Natural killer cell (primary cell): ENCODE measurements at places on chromosomes 4 and X.

DNA sequence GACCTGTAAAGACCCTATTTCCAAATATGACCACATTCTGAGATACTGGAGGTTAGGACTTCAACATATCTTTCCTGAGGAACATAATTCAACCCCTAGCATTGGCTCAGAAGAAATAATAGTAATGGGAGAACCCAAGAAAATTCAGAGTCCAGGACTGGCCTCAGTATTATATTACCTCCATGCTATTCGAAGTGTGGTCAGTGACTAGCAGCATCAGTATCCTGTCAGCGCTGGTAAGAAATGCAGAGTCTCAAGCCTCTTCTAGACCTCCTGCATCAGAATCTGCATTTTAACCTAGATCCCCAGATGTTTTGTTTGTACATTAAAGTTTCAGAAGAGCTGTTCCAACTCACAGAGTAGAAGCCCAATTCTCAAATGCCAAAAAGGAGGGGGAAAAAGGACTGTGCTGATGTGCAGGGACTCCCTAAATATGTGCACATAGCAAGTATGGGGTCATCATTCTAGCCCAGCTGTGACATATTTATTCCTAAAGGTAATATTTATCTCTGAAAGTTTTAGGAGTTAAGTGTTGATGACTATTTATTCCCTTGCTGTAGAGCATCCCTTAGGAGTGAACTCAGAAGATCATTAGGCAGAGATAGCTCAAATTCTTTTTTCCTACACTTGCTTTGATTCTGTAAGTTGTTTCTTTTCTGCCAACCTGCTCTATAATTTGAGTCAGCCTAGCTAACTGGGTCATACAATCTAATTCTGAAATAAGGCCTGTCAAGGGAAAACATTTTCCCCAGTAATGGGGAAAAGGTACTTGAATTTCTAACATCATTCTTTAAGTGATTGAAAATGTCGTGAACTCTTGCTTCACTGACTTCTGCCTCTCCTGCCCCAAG lies 361.9 kb downstream of the ARHGAP24 start:
- DNase-seq: no peak

DNA sequence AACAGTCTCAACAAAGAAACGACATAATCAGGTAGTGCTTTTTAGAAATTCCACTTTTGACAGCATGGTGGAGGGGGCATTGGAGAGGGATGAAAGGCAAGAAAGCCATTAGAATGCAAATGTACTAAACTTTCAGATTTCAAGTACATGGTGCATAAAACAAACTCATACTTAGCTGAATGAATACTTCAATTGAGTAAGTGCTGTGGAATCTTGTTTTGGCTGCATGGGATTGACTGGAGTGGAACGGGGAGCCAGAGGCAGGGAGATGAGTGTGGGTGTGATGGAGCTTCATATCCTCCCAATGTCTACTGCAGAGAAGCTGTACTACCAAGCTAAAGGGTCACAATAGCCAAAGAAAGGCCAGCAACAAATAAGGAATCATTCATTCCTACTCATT lies 52.4 kb downstream of the USP46 start:
- no peak for DNase-seq

DNA sequence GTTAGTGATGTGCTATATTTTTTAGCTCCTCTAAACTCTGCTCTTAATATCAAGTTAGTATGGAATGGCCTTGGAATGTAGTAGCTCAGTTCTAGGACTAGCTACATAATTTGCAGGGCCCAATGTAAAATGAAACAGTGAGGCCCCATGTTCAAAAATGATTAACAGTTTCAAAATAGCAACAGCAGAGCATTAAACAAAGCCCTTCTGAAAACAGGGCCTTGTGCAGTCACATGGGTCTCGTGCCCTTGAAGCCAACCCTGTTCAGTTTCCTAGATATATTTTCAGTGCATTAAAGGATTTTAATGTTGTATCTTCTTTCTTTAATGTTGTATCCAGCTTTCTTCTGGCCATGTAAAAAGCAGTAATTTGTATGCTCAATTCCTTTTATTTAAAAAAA lies 82.1 kb downstream of the TASL start:
- DNase-seq: no peak

GRCh38 chrX:18031726-18032375 lies 170.8 kb upstream of the RAI2 start:
- DNase-seq: no peak

GRCh38 chr4:76964769-76965168 lies 15.2 kb downstream of the SEPTIN11 start:
- no peak for DNase-seq

DNA sequence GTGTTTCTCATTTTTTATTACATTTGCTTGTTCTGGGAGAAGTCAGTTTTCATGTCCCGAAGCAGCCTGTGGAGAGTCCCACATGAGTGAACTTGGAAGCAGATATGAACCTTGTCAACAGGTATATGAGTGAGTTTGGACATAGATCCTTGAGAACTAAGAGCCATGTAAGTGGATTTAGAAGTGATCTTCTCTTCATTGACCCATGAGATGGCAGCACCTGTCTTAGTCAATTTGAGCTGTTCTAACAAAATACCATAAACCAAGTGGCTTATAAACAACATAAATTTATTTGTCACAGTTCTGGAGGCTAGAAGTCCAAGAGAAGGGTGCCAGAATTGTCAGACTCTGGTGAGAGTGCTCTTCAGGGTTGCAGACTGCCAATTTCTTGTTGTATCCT lies 1043.8 kb downstream of the ADGRL3 start:
- no peak for DNase-seq

DNA sequence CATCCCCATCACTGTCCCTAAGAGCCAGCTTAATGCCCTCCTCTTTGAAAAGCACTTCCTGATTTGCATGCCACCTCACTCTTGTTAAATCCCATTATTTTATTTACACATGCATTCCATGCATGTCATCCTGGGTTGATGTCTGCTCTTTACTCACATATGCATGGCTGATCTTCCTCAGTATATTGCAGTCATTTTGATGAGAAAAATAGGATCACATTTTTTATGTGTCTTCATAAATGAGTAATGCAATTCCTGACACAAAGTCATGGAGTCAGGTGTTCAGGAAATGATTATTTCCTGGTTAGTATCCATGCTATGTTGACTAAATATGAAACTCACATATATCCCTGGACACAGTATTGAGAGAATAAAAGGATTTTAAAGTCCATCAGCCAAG lies 204.7 kb downstream of the SLIT2 start:
- DNase-seq: no peak

DNA sequence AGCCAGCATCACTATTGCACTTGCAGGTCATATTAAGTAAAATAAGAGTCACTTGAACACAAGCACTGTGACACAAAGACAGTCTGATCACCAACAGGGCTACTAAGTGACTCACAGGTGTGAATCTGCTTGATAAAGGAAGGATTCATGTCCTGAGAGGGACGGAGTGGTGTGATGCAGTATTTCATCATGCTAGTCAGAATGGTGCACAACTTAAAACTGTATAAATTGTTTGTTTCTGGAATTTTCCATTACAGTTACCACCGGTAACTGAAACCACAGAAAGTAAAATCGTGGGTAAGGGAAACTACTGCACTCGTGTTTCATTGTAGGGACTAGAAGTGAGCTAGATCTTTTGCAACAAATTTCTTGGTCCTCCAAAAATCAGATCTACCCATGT lies 109.7 kb downstream of the ELOVL6 start:
- no peak for DNase-seq

DNA sequence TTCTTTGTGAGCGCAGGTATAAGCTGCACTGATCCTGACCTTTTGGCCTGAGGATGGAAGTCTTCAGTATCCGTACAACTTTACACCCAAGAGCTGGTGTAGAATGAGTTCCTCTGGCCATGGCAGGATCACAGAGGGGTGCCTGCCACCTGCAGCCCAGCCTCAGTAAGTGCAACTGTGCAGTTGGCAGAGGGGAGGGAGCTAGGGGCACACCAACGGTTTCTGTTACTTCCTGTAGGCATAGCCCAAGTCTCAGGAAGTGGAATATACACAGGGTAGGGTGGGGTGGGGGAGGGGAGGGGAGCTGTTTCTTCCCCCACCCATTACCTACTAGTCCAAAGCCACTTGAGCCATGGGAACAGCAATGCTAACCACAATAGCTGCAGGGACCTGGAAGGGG lies 85.4 kb upstream of the GBA3 start:
- DNase-seq: peak; percentile 26

DNA sequence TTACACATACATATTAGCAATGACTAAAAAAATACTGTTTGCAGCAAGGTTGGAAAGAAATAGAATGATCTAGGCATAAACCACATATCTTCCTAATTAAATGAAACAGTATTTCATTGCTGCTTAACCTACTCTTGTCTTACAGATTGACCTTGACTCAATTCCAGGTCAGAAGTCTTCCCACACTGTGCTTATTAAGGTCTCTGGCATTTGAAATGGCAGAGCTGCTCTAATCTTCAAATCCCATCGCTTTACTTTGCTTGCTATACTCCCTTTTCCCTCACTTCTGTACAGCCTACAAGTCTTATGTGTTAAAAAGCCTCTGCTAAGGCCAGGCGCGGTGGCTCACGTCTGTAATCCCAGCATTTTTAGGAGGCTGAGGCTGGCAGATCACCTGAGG lies 424.5 kb downstream of the RPA4 start:
- DNase-seq: no peak

DNA sequence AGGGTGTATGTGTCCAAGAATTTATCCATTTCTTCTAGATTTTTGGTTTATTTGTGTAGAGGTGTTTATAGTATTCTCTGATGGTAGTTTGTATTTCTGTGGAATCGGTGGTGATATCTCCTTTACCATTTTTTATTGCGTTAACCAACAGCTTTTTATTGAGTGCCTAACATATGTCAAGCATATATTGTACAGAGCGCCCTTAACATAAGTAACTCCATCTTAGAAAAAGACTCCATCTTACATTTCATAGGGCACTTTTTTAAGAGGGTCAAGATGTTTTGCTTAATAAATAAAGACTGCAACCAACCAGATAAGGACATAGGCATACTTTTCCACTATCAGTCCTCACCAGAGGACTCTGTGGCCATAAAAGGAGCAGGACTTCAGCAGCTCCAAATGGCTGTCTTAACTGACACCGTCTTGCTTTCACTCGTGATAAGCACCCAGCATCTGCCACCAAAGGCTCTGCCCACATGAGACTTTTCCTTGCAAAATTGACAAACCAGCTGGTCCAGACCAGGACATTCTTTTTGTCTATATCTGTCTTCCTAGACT lies 75.0 kb downstream of the HS6ST2 start:
- DNase-seq: no peak

DNA sequence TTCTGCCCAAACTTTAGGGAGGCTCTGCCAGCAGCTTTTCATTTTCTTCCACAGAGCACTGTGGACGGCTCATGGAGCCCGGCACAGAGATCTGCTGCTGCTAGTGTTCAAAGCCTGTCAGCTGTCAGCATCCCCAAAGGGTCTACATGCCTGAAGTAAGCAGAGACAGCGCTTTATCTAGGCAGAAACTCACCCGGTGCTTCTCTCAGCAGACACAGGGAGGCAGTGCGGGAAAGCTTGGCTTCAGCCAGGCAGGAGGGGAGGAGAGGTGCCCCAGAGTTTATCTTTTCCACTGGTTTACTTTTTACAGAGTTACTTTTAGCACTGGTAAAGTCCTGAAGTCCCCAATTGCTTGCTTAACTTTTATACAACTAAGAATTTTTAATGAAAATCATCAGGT lies 339.3 kb downstream of the NKX6-1 start:
- DNase-seq: no peak

DNA sequence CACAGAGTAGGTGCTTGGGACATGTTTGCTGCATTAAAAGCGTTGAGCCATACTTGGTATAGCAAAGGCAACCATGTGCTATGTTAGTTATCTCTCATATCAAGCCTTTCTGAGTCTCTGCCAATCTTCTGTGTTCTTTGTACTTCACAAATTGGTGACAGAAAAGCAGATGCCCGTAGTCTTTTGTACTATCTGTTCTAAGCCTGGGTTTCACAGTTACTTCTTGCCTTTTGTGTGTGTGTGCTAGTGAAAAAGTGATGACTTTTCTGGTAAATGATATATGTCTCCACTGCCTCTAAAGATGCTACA lies 16.1 kb upstream of the KLHL2 start:
- DNase-seq: no peak

DNA sequence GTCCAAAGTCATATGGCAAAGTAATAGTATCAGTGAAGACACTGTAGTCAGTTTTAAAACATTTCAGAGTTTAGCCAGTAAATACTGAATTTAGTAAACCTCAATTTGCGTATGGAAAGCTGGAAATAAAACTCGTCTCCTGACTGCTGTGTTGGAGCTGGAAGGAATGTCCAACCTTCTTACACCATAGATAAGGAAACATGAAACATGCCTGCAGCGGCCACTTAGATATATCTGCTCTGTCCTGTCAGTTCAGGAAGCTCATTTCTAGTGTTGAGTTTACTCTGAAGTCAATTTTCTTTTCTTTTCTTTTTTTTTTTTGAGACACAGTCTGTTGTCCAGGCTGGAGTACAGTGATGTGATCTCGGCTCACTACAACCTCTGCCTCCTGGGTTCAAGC lies 21.2 kb downstream of the ARHGAP10 start:
- DNase-seq: no peak

DNA sequence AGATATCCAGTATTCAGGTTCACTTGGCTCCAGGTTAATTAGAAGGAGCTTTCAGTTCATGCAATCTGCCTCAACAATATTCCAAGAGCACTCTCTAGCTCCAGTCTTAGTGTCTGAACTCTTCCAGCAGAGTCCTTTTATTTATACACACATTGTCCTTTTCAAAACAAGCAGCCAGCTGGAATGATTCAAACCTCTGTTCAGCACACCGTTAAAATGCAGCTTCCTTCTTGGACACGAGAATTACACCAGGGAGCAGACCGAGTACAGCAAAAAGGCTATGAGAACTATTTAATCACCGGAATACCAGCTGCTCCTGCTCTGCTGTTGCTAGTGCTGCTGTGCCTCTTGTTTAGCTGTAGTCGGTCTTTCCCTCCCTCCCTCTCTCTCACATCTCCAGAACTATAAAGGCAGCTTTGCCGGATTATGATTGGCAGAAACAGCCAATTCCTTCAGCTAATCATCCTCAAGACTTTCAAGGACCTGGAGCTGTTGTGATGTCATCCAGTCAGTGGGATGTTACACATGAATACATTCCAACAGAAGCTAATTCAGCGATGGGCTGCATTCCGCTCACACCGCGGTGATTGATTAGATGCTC lies at the start of gene NDST4:
NDST4 (minus strand) TSS at position 115 of the 601 bp plus-strand sequence. CDS start 36,584 bp downstream, outside the sequence.
- DNase-seq: no peak

DNA sequence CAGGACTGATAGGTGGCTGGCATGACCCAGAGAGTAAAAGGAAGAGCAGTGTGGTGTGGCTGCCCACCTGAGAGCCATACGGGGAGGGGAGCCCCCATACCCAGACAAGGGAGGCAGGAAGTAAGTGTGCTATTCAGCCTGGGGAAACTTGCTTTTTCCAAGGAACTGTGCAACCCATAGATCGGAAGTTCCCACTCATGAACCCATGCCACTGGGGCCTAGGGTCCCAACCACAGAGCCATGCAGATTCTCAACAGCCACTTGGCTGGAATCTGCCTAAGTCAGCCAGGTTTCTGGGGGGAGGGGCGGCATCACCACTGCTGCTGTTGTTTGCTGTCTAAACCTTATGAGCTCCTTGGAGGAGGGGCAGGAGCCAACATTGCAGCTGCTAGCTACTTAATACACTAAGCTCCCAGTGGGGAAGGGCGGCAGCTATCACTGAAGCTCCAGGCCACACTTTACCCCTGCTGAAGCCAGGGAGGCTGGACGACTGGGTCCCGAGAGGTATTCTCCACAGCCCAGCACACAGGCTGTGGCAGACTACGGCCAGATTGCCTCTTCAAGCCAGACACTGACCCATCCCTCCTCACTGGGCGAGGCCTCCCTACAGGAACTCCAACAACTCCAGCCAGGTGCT lies 410.4 kb downstream of the INPP4B start:
- DNase-seq: no peak
